SIG-M5 (cell line): ENCODE measurements at places on chromosomes 7 and 10.

GRCh38 chr10:130160775-130161174, 24.6 kb downstream of the GLRX3 start:
- no peak for DNase-seq

GRCh38 chr10:131561897-131562296, 250.4 kb upstream of the TCERG1L start:
- DNase-seq: no peak

- no peak for DNase-seq
Measured at GRCh38 chr10:58140691-58141347, 126.9 kb downstream of the IPMK start.

- DNase-seq: no peak
Measured at GRCh38 chr10:84543948-84544347, 215.6 kb downstream of the CCSER2 start.

- DNase-seq: no peak
Measured at GRCh38 chr10:78853864-78854263, 214.9 kb upstream of the ZMIZ1 start.

DNA sequence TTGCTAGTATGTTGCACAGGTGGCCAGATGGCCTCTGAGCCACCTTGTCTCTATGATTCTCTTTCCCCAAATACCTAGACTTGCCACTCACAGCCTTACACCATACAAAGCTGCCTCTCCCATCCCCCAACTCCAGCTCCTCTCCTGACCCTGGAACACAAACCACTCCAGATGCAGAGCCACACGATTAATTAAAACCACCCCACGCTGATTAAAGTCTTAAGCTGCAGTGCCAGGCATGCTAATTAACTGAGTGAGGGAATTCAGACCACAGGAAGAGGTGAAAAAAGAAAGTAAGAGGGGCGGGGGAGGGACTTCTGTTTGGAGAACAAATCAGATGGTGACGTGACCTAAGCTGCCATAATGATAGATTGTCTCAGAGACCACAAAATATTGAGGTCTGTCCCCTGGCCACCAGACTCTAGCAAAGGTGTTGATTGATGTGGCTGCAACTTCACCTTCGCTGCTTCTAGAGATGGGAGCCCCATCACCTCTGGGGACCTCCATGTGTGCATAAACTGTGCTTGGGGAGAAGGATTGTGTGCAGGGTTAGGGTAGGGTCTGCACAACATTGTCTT, 331.3 kb downstream of the PLXNA4 start:
- DNase-seq: no peak

GRCh38 chr7:144859739-144860138, 23.9 kb upstream of the TPK1 start:
- no peak for DNase-seq

DNA sequence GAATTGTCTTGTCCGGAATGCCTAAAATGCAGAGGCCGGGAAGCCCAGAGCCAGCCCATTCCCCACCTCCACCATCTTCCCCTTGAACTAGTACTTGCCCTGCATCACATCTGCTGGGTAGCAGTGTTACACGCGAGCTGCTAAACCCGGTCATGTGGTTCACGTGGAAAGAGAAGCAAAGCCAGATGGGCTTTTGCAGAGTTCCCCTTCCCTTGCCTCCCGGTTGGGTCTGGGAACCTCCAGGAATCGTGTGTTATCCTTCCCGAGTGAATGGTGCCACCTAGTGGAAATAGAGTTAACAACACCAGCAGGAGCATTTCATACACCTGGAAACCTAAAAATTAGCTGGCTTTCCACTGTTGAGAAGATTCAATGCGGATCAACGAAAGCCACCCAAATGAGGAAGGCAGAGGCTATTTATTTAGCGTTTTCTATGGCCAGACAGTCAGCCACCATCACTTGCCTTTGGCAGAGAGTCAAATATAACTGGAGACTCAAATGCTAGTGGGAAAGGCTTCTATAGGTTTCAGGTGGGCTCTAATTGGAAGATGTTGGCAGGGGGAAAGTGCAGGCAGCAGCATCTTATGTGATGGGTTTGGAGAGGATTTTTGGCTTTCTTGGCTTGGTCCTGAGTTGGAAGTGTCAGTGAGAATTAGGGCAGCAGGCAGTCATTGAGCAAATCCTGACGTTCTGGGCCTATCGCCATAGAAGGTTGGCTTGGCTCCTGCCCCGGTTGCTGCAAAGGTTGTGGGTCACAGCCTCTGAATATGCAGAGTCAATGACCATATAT, 12.9 kb upstream of the DENND2A start:
- DNase-seq: no peak

DNA sequence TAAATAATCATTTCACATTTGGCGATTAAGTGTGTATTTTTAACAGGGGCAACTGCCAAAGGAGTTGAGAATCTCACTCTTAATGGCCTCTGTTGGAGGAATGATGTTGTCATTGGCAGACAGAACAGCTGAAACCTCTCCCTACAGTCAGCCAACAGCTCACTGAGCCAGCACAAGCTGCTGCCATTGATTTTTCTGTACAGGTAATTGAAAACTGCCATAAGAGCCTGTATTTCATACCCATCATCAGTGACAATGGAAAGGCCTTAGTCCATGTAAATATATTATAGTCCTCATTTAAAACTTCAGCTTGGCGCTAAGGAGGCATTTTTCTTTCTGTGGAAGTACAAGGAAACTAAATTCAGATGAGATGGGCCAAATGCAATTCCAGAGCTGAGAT, 28.1 kb upstream of the PTN start:
- DNase-seq: no peak

- no peak for DNase-seq
Measured at GRCh38 chr7:100446040-100446439, 9.7 kb upstream of the PPP1R35 start.

DNA sequence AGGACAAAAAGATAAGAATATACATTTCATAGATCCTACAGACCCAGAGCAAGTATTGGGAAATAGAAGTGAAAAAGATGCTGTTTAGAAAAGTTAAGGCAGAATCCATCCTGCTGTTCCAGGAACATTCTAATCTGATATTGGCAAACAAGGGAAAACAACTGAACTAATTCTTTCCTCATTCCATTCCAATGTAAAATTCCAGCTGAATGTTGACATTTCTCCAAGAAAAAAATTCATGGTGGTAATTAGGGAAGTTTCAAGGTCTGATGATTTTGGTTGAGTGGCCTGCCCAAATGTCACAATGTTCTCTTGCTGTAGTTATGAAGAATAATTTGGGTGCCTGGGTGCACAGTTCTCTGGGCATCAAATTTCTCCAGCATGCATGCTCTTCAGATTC, 15.2 kb downstream of the PIP start:
- DNase-seq: no peak

- DNase-seq: no peak
Measured at GRCh38 chr7:34425194-34425593, 232.8 kb upstream of the NPSR1 start.

GRCh38 chr10:55400075-55400849, 599.2 kb upstream of the PCDH15 start:
- no peak for DNase-seq

- DNase-seq: no peak
Measured at GRCh38 chr7:123769371-123769770, 20.6 kb upstream of the WASL start.
